GM03348 (cell line): ENCODE measurements at places on chromosomes 4 and X.

DNA sequence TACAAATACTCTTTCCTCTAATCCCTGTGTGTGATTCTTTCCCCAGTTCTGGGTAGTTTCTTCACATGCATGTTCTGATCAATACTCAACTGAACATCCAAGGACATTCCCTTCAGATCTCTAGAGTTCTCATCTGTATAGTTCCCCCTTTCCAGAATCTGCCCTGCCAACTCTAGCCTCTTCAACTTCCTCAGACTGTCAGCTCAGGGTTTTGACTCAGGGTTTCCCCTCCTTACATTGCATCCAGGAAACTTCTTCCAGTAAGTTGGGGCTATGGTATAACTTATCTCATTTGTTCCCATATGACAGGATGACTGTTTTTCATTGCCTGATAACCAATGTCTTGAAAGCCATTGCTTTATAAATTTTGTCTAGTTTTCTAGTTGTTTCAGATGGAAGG, 14.2 kb upstream of the ANKRD17 start:
- DNase-seq, result no peak

- peak; percentile 12 for DNase-seq
Measured at GRCh38 chr4:124079174-124079780, 633.3 kb downstream of the ANKRD50 start.

GRCh38 chr4:25158817-25159216, 1.4 kb downstream of the SEPSECS start:
- DNase-seq, result no peak

DNA sequence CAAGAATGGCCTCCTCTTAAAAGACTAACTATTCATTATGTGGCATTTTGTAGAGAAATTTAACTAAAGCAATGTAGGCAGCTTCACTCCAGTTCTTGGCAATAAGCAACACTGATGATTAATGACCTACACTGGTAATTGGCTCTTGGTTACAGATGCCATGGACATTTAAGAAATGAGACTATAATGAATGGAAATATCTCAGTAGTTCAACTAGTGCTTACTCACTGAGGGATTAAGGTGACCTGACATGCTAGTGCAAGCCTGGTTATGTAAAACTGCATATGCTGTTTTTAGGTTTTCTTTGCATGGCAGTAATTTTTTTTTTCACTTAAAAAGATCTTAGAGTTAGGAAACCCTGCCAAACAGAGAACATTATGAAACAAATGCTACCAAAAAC, 152.7 kb upstream of the AADAT start:
- DNase-seq, result no peak

DNA sequence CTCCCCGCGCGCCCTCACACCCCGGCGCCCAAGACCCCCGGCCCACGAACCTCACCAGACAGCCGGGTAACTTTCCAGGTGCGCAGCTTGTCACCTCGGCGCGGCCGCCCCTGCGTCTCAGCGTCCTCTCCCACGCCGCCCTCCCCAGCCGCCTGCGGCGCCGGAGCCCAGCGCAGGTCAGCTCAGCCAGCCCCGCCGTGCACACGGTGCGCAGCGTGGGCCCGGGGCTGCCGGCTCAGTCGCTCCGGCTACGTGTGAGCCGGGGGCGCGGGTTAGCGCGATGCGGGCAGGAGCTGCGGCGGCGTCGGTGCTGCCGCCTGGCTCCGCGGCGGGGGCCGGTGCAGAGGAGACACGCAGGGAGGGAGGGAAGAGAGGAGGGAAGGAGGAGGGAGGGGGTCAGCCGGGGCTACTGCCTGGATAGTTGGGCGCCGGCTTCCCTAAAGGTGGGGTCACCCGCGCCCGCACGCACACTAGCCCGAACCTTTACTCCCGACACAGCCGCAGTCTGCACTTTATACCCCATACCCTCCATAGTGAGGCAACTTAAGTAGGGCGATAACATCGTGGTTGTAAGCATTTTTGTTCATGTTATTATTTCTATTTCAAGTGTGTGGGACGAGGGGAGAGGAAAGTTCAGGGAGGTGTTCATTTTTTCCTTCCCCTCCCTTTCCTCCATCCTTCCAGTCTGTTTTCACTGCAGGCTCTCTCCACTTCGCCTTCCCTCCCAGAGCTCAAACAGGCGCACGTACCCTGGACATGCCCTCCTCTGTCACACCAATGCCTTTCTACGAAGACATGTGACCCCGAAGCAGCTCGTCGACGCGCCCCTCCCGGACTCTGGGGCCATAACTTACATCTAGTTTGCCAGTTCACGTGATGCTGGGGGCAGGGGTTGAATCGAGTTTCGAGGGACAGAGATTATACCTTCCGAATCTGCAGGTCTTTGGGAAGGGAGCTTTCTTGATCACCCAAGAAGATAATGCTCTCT, at the start of gene PRKG2:
PRKG2 (minus strand) TSS at position 342 of the 988 bp plus-strand sequence. CDS start 10,175 bp downstream, outside the sequence.
- peak; percentile 49 for DNase-seq

- peak; percentile 80 for DNase-seq
Measured at GRCh38 chr4:147853706-147854105, 121.8 kb downstream of the ARHGAP10 start.

GRCh38 chr4:156718226-156718625, 253.4 kb downstream of the PDGFC start:
- DNase-seq, result no peak

- DNase-seq, result no peak
Measured at GRCh38 chr4:114595207-114595606, 3.4 kb upstream of the UGT8 start.

- no peak for DNase-seq
Measured at GRCh38 chr4:172485007-172485406, 671.8 kb downstream of the GALNTL6 start.

DNA sequence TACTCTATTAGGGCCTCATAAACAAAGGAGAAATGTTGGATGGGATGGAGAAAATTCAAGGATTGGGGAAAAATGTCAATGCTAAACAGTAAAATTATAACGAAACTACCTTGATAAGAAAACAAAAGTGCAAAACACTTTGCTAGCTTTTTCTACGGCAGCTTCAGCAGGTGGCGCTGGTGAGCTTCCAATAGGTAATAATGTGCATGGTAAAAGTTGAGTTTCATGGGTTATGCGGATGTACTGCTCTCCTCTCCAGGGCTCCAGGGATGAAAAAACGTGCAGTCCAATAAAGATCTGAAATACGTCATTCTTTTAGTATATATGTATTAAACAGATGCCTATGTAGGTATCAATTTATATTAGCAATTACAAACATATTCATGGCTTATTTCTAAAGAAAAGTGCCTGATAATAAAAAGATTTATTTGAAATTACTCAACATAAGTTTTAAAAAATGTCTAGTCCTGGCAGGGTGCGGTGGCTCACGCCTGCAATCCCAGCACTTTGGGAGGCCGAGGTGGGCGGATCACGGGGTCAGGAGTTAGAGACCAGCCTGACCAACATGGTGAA, 239.6 kb downstream of the GRXCR1 start:
- peak; percentile 52 for DNase-seq

DNA sequence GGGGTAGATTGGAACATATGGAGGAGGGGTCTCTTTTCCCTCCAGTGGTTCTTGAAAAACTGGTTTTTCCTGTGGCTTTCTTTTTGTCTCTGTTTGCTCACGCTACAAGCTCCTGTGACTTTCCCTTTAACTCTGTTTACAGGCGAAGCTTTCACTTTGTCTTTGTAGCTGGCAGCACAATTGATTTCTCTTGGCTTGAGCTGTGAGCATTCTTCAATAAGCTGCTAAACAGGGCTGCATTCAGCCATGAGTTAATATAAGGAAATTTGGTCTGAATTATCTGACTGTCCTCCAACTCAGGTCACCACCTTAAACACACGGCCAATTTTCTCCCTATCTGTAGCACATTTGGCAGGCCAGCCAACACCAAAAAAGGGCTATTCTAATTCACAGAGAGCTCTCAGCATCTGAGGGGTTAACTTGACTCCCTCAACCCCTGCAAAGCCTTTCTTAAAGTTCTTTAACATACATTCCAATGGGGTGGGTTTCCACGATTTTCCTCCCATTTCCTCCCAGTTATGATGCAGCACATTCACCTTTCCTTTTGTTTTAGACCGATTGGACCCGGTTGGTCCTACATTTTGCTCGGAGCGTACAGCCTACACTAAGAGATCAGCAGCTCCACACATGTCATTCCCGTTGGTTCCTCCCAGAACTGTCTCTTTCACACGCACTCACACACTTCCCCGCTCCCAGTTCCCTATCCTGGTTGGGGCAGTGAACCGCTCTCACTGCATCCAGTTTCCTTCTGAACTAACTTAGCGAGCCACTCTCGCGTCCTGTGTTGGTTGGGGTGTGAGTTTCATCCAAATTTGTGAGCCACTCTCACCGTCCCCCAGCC, 45.4 kb downstream of the UGT2A3 start:
- peak; percentile 7 for DNase-seq

DNA sequence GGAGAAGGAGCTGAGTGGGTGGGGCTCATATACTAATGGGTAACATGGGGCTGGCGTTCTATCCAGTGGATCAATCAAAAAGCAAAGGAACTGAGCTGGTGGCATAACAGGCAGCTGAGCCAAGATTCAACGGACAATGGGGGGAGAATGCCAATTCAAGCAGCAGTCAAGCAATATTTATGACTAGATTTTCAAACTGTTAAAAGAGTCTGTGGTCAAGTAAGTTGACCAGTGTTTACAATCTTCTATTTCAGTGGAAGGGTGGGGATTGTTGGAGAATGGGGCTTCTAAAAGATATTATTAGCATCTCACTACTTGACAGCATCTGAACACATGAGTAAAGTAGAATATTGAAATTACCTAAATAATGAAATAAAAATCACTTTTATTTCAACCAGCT, 64.9 kb upstream of the SCRG1 start:
- DNase-seq, result no peak

DNA sequence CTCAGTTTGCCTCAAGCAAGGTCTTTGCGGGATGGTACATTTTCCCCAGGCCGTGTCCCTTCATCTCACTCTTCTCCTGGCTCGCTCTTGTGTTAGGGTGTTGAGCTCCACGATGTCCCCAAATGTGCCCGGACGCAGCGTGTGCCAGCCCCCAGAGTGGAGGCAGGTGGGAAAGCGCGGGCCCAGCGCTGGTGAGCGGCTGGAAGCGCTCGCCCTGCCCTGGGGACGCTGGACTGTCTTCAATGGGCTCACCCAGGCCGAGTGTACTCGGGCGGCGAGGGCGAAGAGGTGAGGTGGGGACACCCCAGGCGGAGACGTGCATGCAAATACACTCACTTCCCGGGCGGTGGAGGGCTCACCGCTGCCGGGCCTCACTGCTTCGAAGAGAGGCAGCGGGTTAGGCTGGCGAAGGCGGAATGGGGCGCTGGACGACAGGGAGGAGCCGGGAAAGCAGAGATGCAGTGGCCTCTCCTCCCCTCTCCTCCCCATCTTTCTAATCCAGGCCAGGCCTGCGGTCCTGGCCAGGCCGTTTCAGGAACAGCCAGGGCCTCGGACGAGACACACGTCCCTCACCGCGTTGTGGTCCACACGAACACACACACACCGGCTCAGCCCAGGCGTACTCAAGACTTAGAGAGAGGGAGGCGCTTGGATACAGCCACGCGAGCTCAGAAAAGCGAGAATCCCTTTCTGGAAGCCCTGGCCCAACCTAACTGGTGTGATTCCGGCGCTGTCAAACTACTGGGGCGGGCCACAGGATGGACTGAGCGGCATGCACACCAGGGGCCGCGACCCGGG, 2.2 kb downstream of the NKX6-1 start:
- DNase-seq, result no peak

- no peak for DNase-seq
Measured at GRCh38 chr4:4872314-4872903, 12.9 kb downstream of the MSX1 start.

DNA sequence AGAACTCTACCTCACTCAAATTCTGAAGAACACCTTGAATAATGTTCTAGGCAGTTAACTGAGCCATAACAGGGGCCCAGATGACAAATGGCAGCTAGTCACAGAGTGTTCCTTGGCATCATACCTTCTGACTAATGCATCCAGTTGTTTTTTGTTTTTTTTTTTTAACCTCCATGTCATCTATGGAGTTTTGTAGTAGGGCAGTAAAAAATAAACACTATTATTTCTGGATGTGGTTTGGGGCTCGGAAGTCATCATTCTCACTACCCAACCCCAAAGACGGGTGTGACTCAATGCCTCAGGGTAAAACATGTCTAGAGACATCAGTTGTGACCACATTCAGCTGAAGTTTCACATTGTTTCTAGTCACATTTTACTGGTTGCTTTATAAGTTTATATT, 31.2 kb upstream of the MCF2 start:
- peak; percentile 4 for DNase-seq

DNA sequence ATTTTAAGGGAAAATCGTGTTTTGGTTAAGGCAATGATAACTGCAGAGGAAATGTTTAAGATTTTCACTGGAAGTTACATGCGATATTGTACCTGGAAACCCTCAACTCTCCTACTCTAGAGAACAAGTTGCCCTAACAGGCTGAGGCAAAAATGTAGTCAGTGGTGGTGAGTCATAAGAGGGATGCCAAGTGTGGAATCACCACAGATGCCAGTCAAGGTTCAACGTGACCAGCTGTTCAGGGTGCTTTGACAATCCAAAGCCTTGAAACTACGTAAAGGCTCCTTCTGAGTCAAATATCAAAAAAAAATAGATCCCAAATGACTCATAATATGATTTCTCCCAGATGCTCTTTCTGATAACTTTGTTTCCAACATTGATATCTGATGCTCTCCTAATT, 77.9 kb upstream of the AFF2 start:
- DNase-seq, result no peak

- peak; percentile 69 for DNase-seq
Measured at GRCh38 chr4:127162741-127163140, 470.0 kb upstream of the INTU start.

GRCh38 chr4:173486714-173487392, 43.2 kb downstream of the HAND2 start:
- no peak for DNase-seq

DNA sequence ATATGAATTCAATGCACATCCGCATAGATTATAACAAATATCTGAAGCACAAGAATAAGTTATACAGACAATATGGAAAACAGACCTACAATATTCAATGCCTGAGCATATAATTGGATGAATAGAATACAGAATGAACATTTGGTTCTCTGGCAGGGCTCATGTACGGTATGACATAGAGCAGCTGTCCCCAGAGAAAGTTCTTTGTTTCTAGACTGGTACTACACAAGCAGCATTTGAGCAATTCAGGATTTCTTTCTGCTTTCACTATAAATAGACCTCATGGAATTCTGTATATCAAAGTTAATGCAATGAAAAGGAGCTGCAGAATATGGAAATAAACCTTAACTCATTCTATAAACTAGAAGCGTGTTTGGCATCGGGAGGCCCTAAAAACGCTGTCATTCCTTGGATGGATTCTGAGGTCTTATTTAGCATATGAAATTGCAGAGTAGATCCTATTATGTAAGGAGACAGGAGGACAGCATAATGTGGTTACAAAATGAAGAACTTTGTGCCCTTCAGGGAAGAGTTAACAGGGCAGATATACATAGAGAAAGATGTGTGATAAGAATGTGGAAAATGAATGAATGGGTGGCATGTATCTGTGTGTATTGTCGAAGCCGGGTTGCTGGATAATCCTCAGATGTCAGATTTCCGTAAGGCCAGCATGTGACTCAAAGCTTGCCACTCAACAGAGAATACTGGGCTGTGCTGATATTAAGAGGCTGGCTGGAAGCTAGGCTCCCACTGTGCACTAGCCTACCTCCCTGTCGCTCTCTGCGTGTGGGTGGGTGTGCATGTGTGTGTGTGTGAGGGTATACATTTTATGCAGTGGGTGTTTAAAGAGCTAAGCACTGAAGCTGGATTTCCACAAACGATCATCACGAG, 103.3 kb upstream of the SLC4A4 start:
- no peak for DNase-seq
